ENCODE measurements at places on chromosomes 1 and 21.

DNA sequence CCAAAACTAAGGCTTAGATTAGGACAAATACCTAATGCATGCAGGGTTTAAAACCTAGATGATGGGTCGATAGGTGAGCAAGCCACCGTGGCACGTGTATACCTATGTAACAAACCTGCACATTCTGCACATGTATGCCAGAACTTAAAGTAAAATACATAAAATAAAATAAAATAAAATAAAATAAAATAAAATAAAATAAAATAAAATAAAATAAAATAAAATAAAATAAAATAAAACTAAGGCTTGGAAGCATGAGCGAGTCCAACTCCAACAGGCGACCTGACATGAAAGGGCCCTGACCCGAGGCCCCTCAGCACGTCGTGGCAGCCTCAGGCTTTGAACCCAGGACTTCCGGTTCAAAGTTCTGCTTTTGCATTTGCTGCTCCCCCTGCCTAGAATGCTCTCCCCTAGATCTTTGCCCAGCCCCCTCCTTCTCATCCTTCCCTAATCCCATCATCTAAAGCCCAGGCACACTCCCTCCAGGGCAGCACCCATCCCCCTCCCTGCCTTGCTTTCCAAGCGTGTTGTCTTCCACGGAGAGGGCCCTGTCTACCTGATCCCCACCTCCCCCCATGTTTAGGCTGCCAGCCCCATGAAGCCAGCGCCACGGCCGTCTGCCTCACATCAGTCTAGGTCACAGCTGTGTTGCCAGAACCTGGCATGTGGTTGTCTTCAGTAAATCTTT is 64.3 kb downstream of the TAS1R2 start:
- DNase-seq = no peak

DNA sequence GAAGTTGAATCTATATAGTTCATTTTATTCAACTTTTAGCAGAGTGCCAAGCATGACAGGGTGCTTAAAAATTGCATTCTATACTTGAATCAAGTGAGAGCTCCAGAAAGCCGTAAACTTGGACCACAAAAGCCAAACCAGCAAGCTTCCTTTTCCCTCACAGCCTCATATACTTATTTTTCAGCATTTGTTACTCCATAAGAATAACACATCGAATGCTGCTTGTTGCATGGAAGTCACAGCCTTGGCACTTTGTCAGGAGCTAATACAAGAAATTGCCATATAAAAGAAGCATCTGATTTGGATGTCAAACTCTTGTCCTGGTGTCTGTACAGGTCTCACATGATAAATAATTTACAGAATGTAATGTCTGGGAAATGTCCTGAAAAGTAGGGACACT is 87.4 kb downstream of the PLXNA2 start:
- no peak for DNase-seq

GRCh38 chr1:157142201-157142600 is 4.0 kb upstream of the ETV3 start:
- no peak for DNase-seq

GRCh38 chr1:17798011-17798410 is 42.9 kb downstream of the ACTL8 start:
- DNase-seq = no peak

DNA sequence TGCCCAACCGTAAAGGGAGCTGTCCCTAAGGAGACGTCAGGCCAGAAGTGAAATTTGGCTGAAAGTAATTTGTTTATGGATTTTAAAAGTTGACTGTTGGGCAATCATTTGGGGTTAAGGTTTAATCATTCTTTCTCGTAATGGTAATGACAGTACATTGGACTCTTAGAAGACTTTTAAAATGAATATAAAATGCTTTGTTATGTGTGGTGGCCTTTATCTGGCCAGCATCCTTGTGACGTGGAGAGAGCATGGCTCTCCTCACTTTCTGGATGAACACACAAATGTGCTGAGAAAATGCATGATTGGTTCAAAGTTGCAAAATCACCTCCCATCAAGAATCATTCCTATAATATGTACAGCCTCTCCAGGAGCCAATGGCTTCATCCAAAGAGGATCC is 160.2 kb downstream of the DHRS3 start:
- no peak for DNase-seq

- DNase-seq = no peak
Observed at GRCh38 chr1:209041927-209042326, 541.6 kb upstream of the CAMK1G start.

GRCh38 chr1:25766721-25767436 is 33.1 kb upstream of the SELENON start:
- DNase-seq = no peak

GRCh38 chr1:156581661-156582387 is 2.3 kb downstream of the TTC24 start:
- no peak for DNase-seq

GRCh38 chr1:36108314-36108713 is 16.7 kb downstream of the COL8A2 start:
- no peak for DNase-seq

DNA sequence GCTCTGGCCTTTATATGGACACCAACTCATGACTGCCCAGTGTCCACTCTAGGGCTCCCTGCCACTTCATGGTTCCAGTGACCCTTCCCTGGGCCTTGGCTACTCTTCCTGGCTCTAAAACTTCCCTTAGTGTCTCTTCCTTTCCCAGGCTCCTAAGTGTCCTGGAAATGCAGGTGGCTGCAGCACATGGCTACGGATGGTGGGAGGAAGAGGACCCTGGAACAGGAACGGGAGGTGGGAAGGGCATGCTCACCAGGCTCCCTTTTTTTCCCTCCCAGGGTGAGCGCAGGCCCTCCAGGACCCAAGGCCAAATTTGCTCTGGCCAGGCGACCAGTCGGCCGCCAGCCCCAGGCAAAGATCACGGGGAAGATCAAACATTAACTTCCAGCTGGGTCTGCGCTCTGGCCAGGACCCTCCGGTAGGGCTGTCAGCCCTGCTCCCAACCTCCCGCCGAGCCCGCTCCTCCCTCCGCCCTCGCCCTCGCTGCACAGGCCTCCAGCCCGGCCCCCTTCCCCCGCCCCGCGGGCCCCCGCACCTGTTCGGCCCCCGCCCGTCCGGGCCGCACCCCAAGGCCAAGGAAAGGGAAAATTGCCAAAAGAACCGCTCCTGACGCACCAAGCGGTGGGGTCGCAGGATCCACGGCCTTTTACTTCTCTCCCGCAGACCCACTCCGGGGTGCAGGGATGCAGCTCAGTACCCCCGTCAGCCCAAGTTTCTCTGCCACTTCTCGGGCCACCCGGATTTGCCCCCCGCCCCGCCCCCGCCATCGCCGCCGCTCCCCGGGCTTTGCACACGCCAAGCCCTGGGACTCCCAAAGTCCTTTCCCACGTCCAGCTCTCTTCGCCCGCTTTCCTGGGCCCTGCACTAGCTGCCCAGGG is 894 bp downstream of the TCEA3 start:
- no peak for DNase-seq

GRCh38 chr1:89670163-89670562 is 37.2 kb downstream of the LRRC8C start:
- DNase-seq = no peak

DNA sequence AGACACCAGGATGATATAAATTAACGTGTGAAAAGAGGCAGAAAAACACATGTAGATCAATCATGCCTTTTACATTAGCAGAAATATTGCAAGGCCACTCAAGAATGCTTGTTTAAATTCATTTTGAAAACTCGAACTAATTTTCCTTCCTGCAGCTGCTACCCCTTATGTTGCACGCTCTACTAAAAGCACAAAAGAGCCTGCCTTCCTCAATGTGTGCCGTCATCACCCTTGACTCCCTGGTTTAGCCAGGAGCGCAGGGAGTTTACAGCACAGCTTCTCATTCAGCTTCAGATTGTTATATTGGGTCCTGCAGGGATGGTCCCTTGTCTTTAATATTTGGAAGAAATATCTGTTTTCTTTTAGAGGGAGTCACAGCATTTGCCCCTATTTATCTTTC is 10.1 kb upstream of the ST6GALNAC5 start:
- no peak for DNase-seq

- DNase-seq = peak; percentile 90
Observed at GRCh38 chr1:53196485-53197290, at the start of gene CPT2. Gene CPT2 (plus strand): TSS chr1:53196824. CDS start chr1:53196944, 120 bp downstream.

DNA sequence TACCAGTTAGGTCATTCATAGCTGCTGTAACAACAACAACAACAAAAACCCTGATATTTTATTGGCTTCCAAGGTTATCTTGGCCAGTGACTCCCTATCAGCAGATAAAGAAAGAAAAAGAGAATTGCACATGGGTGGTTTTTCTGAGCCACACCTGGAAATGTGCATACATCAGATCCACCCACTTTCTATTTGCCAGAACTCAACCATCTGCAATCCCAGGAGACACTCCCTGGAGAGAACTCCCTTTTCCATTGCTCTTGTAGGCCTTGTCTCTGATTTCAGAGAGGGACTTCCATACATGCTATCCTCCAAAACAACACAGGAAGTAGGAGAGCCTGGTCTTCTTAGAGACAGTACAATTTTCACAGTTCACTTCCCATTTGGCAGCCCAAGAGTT is 74.9 kb upstream of the ZC3H11B start:
- DNase-seq = no peak

DNA sequence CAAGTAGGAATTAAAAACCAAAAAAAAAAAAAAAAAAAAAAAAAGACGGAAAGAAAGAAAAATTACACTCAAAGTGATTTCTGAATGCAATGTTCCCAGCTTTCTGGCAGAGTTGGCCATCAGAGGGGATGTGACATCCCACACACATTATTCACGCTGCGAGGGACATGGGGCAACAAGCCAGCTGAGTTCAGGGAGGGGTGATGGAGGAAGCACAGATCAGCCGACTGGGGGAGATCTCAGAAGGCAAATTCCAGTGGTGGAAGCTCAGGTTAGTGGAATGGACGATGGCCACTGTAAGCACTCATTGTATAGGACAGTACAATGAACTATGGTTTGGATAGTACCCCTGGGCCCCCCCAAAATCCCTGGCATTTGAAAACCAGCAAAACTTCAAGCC is 311.9 kb downstream of the PCP4 start:
- no peak for DNase-seq

GRCh38 chr1:78619446-78619802 is 824 bp upstream of the IFI44L start:
- no peak for DNase-seq

DNA sequence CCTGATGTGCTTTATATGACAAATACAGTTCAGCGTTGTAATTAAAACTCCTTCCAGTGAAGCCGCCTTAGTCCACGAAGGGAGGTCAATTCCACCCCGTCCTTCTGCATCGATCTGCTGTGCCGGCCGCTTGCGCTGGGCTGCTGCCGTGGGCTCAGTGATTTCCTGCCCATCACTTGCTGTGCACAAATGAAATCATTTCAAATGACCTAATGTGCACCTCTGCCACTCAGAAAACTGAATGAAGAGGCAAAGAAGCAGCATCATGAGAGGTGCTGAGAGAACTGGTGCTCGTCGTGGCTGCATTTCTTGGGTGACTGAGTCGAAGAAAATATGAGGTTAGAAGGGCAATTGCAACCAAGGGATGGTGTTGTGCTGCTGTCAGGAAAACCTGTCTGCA is 144.3 kb upstream of the SYT6 start:
- DNase-seq = no peak

DNA sequence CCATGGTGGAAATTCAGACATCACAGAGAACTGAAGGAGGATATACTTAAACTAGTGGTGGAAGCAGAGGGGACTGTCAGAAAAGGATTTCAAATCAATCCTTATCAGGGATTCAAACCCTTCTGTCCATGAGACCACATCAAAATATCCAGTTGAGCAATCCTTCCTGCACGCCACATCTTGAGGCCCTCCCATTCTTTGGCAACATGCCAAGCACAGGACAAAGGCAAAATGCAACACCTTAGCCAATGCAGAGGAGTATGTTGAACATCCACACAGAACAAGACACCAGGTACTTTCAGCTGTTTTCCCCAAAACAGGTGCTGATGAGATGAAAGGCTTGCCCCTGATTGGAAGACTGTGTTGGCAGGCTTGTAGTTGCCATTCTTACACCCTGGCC is 81.8 kb upstream of the PLXNA2 start:
- DNase-seq = no peak

DNA sequence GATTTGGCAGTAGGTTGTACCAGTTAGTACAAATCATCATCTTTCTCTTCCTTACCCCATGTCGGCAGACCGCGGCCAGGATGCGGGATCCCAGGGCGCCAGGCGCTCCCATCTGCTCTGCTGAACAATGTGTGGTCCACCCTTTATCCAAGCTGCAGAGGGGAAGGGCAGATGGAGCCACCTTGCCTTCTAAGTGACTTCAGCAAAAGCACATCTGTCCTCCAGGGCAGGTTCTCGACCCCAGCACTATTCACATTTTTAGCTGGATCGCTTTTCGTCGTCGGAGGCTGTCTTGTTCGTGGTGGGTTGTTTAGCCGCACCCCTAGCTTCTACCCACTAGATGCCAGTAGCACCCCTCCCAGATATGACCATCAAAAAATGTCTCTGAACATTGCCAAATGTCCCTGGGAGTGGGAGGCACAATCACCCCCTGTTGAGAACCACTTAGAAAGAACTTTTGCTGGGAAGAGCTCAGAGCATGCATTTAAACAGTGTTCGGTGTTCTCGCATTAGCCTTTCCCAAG is 58.1 kb upstream of the SIM2 start:
- DNase-seq = no peak

- DNase-seq = no peak
Observed at GRCh38 chr21:29194342-29194741, 63.9 kb downstream of the MAP3K7CL start.

GRCh38 chr21:41536827-41537103 is 28.8 kb upstream of the TMPRSS2 start:
- DNase-seq = no peak

GRCh38 chr1:51936531-51936930 is 54.0 kb downstream of the RAB3B start:
- DNase-seq = no peak

GRCh38 chr1:29471487-29472313 is 235.4 kb downstream of the PTPRU start:
- DNase-seq = no peak

DNA sequence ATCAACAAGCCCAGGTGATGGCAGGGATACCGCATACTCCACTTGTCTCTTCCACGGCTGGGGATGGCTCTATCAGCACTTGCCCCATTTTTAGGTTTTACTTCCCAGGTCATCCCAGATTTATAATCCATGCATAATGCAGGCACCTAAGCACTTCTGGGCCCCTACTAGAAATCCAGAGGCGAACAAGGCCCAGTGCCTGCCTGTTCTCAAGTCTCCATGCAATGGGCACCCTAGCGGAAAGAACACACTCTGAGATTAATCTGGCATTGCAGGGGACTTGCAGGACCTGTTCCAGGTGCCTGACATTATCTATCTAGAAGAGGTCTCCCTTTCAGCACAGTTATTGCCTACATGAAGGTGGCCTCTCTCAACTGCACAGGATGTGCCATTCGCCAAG is 39.8 kb downstream of the HIVEP3 start:
- DNase-seq = no peak

DNA sequence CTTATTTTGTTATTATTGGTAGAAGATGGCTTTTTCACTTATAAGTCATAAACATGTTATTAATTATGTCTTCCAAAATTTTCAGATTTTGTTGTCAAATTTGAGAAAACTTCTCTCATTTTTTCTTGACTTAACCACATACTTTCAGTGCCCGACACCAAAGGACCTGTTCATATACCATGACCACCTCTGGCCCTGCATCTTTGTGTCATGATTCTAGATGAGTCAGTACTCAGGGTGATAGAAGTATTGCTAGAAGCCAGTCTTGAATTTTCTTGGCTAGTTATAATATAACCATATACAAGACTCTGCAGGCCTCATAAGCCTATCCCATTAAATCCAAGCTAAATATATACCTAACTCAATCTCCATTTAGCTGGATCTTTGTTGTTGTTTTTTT is 35.4 kb upstream of the DPH5 start:
- DNase-seq = no peak
